H9 (cell line): ENCODE measurements at places on chromosomes 7 and 10.
A peak's percentile ranks its signal among the peaks of the same experiment; 100 is the strongest.

DNA sequence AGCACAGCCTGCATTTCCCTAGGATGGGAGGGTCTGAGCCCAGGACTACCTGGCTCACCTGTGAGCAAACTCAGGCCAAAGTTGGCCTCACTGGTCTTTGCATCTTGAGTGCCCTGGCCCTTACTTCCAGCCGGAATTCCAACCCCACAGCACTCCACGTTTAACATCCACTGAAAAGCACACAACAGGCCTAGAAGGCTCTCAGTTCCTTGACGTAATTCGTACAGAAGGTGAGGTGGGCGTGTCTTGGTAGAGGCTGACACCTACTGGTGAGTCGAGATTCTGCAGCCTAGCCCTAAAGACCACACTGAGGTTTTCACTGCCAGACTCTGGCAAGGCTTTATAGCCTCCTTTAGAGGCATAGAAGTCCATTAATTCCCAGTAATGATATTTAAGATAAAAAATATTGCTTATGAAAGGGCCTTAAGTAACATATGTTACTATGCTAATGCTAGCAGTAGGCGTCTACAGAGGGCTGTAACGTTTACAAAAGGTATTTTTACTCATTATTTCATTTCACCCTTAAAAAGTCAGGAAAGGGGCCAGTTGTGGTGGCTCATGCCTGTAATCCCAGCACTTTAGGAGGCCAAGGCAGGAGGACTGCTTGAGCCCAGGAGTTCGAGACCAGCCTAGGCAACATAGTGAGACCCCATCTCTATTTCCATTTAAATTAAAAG, 95.8 kb downstream of the HIP1 start:
- DNase-seq: peak; percentile 76

GRCh38 chr10:17648243-17649035, 4.5 kb downstream of the STAM start:
- no peak for DNase-seq

DNA sequence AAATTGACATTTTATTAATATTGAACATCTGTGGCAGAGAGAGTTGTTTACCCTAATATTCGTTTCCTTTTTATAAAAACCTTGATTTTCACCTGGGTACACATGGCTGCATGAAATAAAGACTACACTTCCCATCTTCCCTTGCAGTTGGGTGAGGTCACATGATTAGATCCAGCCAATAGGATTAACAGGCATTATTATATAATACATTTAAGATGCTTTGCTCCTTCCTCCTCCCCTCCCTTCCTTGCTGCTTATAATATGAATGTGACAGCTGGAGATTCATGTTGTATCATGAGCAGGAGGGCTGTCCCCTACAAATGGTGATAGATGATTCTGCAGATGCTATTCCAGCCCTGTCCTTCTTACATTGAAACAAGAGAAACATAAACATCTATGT, 146.6 kb downstream of the SH2D4B start:
- DNase-seq: no peak

- peak; percentile 81 for DNase-seq
Measured at GRCh38 chr10:49407552-49408137, 11.8 kb upstream of the DRGX start.

DNA sequence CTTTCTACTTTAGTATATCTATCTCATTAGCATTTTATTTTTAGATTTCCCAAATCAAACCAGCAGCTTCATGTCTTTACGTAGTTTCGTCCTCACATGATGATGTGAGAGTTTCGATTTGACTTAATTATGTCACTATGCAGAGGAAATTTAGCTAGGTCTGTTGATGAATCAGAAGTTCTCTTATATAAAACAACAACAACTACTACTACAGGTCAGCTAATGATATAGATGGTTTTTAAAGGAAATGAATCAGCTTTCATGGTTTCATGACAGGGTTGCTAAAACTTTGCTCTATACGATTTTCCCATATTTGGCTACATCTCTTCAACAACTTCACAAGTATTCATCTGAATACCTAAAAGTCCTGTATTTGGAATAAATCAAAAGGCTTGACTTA, 28.6 kb downstream of the JAZF1 start:
- no peak for DNase-seq

- no peak for DNase-seq
Measured at GRCh38 chr10:96448021-96448457, 65.7 kb downstream of the TLL2 start.

GRCh38 chr7:75531359-75531821, 39.3 kb downstream of the SPDYE5 start:
- peak; percentile 71 for DNase-seq

DNA sequence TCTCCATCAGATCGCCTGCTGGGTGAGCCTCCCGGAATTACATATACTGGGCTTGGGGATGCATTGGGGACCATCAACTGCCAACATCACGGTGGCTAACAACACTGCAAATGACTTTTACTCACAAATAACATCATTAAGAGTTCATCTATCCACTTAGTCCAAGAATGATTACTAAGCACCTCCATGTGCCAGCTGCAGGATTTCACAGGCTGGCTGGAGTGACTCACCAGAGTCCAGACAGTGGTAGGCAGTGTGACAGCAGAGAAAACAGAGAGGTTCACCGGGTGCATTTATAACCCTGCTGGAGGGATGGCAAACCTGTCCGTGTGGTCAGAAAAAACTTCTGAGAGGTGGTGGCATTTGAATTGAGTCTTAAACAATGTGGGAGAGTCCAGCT, 3.2 kb upstream of the IGFBP3 start:
- DNase-seq: no peak
